ENCODE measurements at places on chromosomes 2 and 18. TPM values are rescaled to one million over a fixed set of nuclear protein-coding genes. Genes with fewer than 3 reads are reported as not detected.

TSGA10 gene
- polyA plus RNA-seq = 29.5 TPM

- no peaks in the 10 kb centered on the region for H3K27me3 ChIP-seq
- H3K4me3 ChIP-seq = no peak overlapping the region
- H3K36me3 ChIP-seq = no peaks in the 10 kb centered on the region
- H3K27ac ChIP-seq = no peak overlapping the region
- no peak for DNase-seq
Measured at GRCh38 chr2:172859581-172860335, 124.1 kb downstream of the RAPGEF4 start.

- H3K27me3 ChIP-seq = no peaks in the 10 kb centered on the region
- no peak overlapping the region for H3K27ac ChIP-seq
- no peaks in the 10 kb centered on the region for H3K36me3 ChIP-seq
- DNase-seq = no peak
- no peak overlapping the region for H3K4me3 ChIP-seq
- H3K4me1 ChIP-seq = no peaks in the 10 kb centered on the region
Measured at GRCh38 chr18:31610286-31611205, 18.9 kb downstream of the TTR start.

- H3K4me3 ChIP-seq = no peak overlapping the region
- no peaks in the 10 kb centered on the region for H3K27me3 ChIP-seq
- no peaks in the 10 kb centered on the region for H3K4me1 ChIP-seq
- H3K27ac ChIP-seq = no peak overlapping the region
- no peak for DNase-seq
- H3K36me3 ChIP-seq = no peaks in the 10 kb centered on the region
Measured at GRCh38 chr2:220504938-220505503, 877.6 kb downstream of the SLC4A3 start.

- no peaks in the 10 kb centered on the region for H3K4me1 ChIP-seq
- H3K27ac ChIP-seq = no peak overlapping the region
- H3K27me3 ChIP-seq = no peaks in the 10 kb centered on the region
Measured at GRCh38 chr2:240936106-240936505, 30.0 kb downstream of the CROCC2 start.

- DNase-seq = no peak
- no peaks in the 10 kb centered on the region for H3K27me3 ChIP-seq
Measured at GRCh38 chr2:6782517-6783237, 83.0 kb downstream of the CMPK2 start.

Measured in naive thymus-derived CD4-positive, alpha-beta T cell (primary cell).